ENCODE measurements at places on chromosomes 16 and 17. TPM values are rescaled to one million over a fixed set of nuclear protein-coding genes. Genes with fewer than 3 reads are reported as not detected.
A peak's percentile ranks its signal among the peaks of the same experiment; 100 is the strongest.

The PRCD gene
- total RNA-seq = 1.9 TPM

The PIK3R5 gene
- total RNA-seq = 2.5 TPM

The CORO1A gene
- 11.7 TPM for total RNA-seq

The PDE6G gene
- not detected for total RNA-seq

The ABCA5 gene
- total RNA-seq = 19.9 TPM

The RASD1 gene
- total RNA-seq = 15.9 TPM

The PRDM7 gene
- not detected for total RNA-seq

The TMEM95 gene
- not detected for total RNA-seq

The NTN3 gene
- total RNA-seq = 0.18 TPM

The GP1BA gene
- total RNA-seq = not detected

The FN3K gene
- 99.0 TPM for total RNA-seq

The COIL gene
- 8.7 TPM for total RNA-seq

The SEC14L5 gene
- 19.9 TPM for total RNA-seq

The ZNF469 gene
- total RNA-seq = 0.77 TPM

The MYL4 gene
- total RNA-seq = 72.0 TPM

The TMEM88 gene
- total RNA-seq = 28.8 TPM

The NPIPA7 gene
- total RNA-seq = 5.1 TPM

The IL34 gene
- 2.4 TPM for total RNA-seq

The HEXIM1 gene
- total RNA-seq = 37.4 TPM

The CD300E gene
- total RNA-seq = 0.20 TPM

- no peak for DNase-seq
Measured at GRCh38 chr16:65624229-65624628, 502.4 kb upstream of the CDH11 start.

GRCh38 chr17:50871364-50871763, 5.2 kb upstream of the TOB1 start:
- no peak for DNase-seq

DNA sequence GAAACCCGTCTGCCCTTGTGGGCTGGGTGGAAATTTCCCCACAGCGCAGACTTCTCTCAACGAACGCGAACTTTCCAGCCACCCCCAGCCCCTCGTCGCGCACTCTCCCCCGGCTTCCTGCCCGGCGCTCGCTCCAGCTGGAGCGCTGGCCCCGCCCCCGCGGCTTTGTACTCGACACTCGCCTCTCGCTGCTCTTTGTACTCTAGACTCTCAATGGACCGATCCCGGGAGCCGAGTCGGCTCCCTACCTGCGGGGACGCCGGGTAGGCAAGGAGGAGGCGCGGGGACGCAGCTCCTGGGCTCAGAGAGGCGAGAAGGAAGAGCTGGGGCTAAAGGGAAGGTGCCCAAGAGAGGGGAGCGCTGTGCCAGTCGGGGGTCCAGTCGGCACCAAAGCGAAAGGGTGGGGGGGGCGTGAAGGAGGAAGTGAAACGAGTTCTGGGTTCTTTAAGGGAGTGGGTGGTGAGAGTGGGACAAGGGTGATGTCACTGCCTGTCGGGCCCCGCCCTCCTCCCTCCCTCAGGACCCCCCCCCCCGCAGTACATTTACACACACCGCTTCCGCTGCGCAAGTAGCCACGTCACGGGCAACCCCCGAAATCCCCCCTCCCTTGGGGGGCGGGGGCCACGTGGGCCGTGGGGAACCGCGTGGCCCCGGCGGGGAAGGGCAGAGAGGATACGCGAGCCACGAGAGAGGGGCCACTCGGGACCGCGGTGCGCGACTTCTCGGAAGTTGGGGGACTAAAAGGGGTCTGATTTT, 9.7 kb downstream of the KDM6B start:
- peak; percentile 81 for DNase-seq

DNA sequence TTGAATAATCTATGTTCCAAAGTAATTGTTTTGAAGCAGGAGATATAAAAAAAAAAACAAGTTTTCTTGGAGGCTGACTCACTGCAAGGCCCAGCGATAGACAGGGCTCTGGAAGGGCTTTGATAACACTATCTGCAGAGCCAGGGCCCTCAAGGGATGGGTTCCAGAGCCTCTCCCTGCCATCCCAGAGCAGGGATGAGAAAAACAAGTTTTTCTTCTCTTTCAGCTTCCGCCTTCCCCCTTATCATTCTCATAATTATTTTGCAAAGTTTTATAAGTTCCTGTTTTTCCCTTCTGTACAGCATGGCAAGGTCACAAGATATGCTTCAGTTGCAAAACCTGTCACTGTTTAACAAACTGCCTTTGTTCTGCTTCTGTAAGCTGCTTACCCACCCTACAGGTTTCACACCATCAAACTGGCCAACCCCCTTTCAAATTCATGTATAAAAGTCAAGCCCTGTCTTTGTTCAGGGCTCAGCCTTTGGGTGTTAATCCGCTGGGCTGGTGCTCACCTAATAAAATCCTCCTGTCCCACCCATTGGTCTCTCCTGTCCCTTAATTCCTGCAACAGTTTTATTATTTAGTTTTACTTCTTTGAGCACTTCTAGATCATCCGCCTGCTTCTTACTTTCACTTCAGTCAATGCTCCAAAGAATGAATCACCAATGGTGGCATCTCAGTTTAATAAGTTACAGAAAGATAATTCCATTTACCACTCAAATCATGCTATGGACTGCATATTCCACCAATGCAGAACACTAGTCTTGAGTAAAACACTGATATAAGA, 5.6 kb upstream of the THUMPD1 start:
- no peak for DNase-seq

GRCh38 chr17:31274252-31274651, 22.8 kb downstream of the OMG start:
- no peak for DNase-seq

DNA sequence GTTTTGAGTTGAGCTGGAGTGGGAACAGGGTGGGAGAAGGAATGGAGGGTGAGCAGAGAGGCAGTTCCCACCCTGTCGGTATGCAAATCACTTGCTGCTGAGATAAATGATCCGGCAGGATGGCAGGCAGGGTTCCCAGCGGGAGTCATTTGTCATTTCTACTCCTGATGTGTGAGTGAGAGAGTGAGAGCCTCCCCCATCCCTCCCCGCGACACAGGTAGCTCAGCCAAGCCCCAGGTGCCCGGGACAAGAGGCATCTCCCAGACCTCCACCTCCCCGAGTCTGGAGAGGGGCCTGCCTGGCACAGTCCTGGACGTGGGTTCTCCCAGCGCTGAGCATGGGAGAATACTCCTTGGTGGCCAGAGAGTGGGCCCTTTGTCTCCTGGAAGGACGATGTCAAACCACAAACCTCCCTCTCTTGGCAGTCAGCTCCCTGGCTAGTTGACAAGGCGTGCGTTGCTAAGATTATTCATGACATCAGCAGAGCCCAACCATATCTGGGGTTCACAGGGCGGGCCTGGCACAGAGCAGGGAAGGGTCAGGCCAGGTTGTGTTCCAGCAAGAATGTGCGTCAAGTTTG, 33.7 kb upstream of the TNRC6C start:
- DNase-seq = peak; percentile 72

- no peak for DNase-seq
Measured at GRCh38 chr16:3180445-3180878, 7.5 kb upstream of the OR1F1 start.

- DNase-seq = peak; percentile 25
Measured at GRCh38 chr17:78924481-78925151, 571 bp downstream of the TIMP2 start.

DNA sequence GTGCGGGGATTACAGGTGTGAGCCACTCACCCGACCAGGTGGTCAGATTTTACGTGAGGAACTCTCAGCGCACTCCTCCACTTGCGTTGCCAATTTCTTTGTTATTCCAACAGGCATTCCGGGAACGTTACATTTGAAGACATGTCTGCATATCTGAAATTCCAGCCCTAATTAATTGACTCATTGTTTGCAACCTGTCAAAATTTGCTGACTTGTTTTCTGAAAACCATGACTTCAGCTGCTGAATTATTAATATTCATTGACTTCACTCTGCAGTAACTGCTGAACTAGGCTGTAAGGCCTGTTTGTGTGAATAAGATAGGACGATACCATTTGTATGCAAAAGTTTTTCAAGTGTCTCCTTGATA, 16.6 kb downstream of the G6PC1 start:
- no peak for DNase-seq

GRCh38 chr16:66927918-66928649, 2.7 kb upstream of the RRAD start:
- DNase-seq = no peak

GRCh38 chr16:73031984-73032383, 15.9 kb downstream of the ZFHX3 start:
- DNase-seq = no peak

- DNase-seq = no peak
Measured at GRCh38 chr17:48556576-48557401, 11.9 kb upstream of the HOXB2 start.

GRCh38 chr17:82390860-82391435, 19.4 kb downstream of the UTS2R start:
- DNase-seq = no peak

- peak; percentile 55 for DNase-seq
Measured at GRCh38 chr17:36148559-36149295, 27.7 kb downstream of the TBC1D3B start.

- DNase-seq = no peak
Measured at GRCh38 chr16:14056970-14057369, 14.1 kb upstream of the MRTFB start.

GRCh38 chr17:559551-560431, 154.8 kb downstream of the VPS53 start:
- DNase-seq = peak; percentile 23

GRCh38 chr16:75139498-75139897, 8.8 kb upstream of the ZFP1 start:
- DNase-seq = no peak

DNA sequence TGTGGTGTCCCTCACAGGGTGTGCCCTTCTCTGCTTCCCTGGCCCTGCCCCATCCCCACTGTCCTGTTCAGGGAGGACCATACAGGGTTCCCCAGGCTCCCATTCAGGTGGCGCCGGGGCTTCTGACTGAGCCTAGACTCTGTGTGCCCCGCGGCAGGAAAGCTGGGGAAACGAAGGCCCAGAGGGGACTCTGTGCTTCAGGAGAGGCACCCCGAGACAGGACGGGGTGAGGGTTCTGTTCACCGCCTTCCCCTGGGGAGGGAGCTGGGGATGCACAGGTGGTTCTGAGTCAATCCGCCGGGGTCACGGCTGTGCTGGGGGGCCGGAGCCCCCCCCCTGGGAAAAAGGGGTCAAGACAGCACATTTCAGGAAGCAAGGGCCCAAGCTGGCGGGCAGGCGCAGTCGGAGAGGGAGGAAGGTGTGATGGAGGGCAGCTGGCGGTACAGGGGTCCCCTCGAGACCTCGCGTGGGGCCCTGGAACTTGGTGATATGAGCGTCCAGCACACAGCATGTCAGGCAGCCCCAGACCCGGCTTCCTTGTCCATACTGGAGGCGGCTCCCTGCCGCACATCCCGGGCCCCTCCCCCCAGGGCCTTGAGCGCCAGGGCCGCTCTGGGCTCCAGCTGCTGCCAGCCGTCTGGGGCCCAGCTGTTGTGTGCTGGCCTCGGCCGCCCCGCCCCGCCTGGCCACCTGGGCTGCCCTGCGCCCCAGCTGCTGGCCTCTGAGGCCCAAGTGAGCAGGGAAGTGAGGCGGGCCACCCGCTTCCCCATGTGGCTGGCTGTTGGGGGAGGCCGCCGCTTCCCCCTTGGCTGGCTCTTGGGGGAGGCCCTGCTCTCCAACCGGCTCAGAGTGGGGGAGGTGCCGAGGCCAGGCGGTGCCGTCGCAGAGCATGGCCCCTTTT, 5.6 kb upstream of the NOTUM start:
- DNase-seq = no peak

- DNase-seq = no peak
Measured at GRCh38 chr17:4199818-4200402, 56.9 kb downstream of the CYB5D2 start.

DNA sequence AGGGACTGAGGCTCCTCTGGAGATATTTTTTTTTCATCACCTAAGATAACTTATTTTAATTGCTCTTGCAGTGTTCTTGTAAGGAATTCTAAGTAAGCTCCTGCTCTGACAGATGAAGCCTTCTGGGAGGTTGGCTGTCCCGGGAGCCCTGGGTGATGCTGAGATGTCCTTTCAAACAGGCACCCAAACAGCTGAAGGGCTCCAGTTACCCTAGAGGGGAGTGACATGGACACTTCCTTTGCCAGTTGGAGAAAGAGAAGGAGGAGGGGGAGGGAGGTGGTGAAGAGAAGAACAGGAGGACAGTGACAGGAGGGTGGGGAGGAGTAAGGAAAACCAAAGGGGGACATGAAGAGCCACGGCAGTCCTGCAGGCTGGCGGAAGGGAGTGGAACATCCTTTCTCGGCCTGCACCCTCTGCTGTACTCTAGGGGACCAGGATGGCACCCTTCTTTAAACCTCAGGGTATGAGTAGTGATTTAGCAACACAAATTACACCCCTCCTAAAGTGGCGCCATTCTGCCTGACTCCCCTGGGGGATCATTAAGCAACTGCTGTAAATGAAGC, 51.8 kb downstream of the MYH3 start:
- no peak for DNase-seq

GRCh38 chr16:55836158-55836611, 3.3 kb upstream of the CES1 start:
- no peak for DNase-seq

DNA sequence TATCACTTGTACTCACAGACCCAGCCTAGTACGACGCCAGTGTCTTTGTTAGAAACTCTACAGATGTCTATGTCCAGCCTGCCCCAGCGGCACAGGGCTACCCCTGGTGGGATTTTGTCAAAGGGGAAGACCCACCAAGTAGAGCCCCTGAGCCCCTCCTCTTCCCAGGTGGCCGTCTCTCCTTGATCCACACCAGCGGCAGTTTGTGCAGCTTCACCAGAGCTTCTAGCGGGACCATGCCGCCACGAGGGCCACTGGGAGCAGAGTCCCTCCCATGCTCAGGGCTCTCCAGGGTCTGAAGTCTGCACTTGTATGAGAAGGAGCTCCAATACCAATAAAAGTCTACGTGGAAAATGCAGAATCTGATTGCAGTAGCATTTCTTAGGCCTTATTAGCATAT, 157.1 kb downstream of the RPTOR start:
- no peak for DNase-seq

GRCh38 chr17:3911271-3912053, 4.8 kb downstream of the P2RX1 start:
- no peak for DNase-seq
